ENCODE measurements at places on chromosomes 7 and 10.

GRCh38 chr7:5310822-5311405 lies 28.2 kb downstream of the SLC29A4 start:
- ATAC-seq = no peak

DNA sequence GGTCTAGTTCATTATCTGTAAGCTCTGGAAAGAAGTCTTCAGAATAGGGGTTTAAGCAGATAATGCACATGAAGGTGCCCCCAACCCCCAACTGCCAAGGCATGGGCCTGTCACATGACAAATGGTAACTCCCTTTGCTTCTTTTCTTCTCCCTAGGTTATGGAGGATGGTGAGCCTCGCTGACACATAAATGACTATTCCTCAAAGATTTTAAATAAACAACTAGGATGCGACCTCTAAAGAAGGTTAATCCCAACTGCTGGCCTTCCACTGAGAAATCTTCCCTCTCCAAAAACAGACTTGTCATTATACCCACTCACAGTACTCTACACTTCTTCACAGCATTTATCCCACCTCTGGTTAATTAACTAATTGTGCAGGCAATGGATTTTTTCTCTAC lies 75.7 kb upstream of the FAM133B start:
- no peak for ATAC-seq

DNA sequence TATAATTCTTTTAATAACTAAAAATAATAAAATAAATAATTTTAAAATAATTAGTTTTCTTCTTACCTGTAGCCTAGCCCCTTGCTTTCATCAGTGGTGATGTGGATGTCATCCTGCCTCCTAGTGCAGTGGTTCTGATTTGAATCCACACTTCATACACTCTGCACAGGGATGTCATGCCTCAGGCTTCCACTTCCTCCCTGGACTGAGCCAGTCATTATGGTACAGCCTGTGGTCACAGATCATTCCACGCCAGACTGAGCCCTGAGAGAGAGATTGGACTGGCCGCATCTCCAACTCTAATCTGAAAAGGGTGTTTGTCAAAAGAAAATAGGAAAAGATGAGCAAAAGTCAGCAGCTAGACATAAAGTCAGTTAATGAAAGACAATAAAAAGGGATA lies 436.2 kb upstream of the IGFBP3 start:
- no peak for ATAC-seq

DNA sequence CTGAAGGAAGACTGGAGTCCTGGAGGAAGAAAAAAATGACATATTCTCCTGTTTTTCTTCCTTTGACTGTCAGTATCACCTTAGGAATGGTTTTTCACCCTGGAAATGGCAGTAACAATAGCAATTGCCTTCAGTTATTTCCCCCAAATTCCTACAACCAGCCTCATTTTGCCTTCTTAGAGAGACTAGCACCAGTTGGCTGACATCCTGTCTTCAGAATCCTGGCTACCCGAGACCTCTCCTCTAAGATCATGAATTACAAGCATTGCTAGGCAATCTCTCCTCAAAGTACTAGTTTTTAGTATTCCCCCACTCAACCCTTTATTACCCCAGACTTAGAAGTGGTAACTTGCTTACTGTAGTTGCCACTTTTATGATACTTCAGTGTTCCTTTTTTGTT lies 53.4 kb downstream of the TAS2R16 start:
- no peak for ATAC-seq

DNA sequence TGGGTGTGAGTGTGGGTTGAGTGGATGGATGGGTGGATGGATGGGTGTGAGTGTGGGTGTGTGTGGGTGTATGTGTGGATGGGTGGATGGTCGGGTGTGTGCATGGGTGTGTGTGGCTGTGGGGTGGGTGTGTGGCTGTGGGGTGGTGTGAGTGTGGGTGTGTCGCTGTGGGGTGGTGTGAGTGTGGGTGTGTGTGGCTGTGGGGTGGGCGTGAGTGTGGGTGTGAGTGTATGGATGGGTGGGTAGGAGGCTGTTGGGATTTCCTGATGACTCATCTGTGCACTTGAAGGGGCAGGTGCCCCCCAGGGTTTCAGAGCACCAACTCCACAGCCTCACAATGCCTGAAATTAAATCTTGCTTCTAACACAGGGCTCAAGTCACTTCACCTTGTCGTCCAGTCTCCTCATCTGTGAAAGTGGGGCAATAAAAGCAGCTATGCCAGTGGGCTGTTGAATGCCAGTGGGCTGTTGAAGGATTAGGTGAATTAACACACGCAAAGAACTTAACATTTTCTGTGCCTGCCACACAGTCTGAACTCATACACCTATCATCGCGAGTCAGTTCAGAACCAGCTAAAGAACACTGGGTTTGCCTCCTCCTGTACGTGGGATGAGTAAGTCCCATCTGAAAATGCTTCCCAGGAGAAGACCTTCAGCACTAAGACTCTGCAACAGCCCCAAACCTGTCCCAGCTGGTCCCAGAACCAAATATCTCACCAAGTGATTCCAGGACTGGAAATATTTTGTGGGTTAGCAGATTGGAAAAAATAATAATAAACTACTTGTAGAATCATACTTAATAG lies 32.0 kb downstream of the SFMBT2 start:
- ATAC-seq = no peak

DNA sequence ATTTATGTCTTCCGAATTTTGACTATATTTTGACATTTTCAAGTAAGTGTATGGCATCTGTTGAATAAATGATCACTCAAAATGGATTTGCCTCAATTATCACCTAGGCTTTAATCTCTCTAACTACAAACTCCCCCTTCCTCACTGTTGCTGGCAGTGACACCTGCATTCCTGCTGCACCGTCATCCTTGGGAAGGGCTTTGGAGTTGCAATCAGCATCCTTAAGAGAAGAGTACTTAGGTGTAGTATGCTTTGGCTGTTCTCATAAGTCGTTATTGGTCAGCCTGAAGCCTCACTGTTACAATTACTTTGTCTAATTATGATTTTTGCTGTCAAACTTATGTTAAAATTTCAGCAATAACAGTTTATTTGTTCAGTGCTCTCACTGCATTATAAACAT lies 415.0 kb downstream of the NRG3 start:
- no peak for ATAC-seq

DNA sequence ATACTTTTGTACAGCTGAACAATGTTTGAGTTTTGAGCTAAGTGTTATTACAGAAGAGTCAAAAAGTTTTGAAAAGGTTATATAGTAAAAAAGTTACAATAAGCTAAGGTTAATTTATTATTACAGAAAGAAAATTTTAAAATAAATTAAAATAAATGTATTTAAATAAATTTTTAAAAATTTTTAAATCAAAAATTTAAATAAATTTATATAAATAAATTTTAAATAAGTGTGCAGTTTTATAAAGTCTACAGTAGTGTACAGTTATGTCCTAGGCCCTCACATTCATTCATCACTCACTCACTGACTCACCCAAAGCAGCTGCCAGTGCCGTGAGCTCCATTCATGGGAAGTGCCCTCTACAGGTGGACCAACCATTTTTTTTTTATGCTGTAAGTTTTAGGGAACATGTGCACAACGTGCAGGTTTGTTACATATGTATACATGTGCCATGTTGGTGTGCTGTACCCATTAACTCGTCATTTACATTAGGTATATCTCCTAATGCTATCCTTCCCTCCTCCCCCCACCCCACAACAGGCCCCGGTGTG lies 462.9 kb upstream of the ZMIZ1 start:
- ATAC-seq = peak; percentile 76

DNA sequence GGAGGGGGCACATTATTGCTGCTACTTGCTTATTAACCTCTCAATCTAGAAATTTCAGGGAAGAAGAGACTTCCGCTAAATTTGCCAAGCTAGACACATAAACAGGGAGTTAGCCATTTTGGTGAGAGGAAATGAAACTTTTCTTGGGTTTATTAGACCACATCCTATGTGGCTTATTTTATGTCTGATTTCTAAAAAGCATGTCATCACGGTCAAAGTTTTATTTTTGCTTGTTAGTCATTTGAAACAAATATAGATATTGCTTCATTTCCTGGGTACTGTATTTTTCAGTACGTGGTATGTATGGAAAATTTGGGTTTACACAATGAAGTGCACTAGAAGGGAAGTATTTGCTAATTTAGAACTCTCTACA lies 144.1 kb downstream of the TCF7L2 start:
- ATAC-seq = no peak

DNA sequence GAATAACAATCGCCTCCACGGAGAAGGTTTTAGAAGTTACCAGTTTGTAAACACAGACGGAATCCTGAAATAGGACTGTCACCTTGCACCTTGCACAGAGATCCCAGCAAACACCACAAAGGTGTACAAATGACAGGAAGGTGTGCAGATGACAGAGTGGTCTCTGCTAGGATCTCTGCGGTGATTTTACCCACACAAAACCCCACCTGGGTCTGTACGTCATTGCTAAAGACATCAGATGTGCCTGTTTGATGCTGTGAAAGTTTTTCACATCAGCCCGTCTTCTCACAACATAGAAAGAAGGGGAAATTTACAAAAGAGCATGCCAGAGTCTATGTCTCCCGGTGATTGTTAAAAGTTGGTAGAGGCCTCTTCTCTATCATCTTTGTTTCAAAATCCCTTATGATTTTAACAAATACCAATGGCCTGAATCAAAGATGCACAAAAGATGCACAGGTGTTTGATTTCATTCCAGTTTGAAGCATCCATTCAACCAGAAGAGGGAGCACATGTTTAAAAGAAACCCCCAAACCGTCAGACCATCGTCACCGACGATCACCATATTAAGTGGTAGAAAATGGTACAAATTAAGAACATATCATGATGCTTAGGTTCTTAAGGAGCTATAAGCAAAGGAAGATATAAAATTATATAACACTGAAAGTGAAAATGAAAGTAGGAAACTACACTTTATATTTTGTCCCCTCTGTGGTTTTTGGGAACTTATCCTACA lies 576.5 kb downstream of the PTPRN2 start:
- ATAC-seq = no peak

DNA sequence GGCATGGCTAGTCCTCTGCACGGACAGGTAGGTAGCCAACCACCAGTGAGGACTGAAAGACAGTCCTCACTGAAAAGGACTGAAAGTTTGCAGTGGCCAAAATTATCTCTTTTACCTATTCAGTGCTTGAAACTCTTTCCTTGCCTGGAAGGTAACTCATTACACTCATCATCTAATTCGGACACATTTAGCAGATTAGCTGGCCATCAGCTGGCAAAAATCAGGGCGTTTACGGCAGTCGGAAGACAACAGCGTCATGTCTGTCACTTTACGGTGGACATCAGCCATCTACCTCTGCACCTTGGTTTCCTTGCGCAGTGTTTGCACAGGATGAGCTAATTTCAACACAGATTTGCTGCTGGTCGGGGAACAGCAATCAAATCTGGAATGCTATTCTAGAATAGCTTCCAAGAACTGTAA lies 740 bp downstream of the ANXA7 start:
- ATAC-seq = peak; percentile 50

- ATAC-seq = no peak
These were observed 169.6 kb upstream of the FAM171A1 start for GRCh38 chr10:15540727-15541126.

GRCh38 chr7:155455132-155455693 lies 2.7 kb upstream of the EN2 start:
- ATAC-seq = no peak

DNA sequence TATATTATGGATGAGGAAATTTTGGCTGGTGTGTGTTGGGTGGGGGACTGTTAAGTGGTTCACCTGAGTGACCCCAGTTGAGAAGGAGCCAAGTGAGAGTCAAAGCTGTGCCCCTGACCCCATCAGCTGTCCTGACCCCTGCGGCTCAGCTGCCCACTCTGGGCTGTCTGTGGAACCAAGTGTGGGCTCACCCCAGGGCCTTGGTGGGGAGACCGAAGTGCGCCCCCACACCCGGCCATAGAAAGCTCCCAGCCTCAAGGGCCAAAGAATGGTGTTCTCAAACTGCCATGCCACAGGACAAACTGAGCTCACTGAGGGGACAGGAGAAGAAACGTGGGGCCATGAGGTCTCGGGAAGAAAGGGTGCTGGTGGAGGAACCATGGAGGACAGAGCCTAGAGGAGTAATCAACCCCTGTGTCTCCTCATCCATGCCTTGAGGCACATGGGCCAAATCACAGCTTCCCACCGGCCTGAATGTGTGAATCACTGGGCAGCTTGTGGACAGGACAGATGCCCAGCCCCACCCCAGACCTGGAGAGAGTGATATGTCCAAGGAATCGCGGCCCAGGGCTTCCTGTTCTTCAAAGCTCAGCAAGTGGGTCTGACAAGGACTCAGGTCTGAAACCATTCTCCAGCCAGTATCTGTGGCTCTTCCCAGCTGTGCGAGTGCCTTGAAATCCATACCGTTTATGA lies 86.2 kb upstream of the CACUL1 start:
- ATAC-seq = no peak

DNA sequence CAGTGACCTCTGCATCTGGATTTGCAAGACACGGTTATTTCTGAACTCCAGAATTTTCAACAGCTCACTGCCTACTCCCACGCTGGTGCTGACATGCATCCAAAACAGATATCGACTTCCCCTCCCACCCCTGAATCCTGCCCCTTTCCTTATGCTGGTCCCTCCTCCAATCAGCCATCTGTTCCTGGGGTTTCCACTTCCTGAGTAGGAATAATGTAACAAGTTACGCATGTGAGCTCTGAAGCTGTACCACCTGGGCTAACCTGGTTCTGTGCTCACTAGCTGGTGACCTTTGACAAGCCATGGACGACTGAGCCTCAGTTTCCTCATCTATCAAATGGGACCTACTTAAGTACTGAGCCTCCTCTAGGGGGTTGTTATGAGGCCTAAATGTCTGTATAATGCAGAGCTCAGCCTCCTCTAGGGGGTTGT lies 1.7 kb upstream of the NCAPG2 start:
- no peak for ATAC-seq

GRCh38 chr7:158824028-158824427 lies 5.3 kb downstream of the ESYT2 start:
- no peak for ATAC-seq

- ATAC-seq = peak; percentile 41
These were observed 10.4 kb downstream of the TNS3 start for GRCh38 chr7:47571331-47572093.

DNA sequence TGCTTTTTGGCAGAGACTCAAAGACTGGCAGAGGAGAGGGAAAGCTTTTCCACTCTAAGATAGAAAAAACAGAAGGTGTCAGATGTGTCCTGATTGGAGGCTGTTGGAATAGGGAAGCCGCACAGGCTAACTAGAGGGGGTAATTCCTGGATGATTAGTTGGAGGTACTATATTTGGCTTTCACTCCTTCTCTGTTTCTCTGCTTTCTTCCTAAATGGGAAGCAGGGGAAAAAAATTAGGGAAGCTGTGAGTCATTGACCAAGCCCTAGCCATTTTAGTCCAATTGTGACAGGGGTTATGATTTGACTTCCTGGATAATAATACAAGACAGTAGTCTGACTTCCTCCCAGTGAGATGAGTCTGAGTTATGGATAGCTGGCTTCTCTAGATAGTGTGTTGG lies 475.2 kb upstream of the CELF2 start:
- ATAC-seq = no peak

GRCh38 chr10:80371467-80371866 lies 14.9 kb downstream of the DYDC2 start:
- no peak for ATAC-seq

- ATAC-seq = no peak
These were observed 18.4 kb upstream of the CCDC71L start for GRCh38 chr7:106679153-106679931.

- no peak for ATAC-seq
These were observed 9.2 kb downstream of the AGR2 start for GRCh38 chr7:16795624-16796023.

- no peak for ATAC-seq
These were observed 48.7 kb upstream of the MAGI2 start for GRCh38 chr7:79502151-79502550.

GRCh38 chr10:49309691-49310411 lies 10.9 kb downstream of the C10orf71 start:
- peak; percentile 24 for ATAC-seq
